ENCODE measurements at places on chromosomes 1 and 21.

- no peak for DNase-seq
These were observed 301.3 kb upstream of the B3GALT2 start for GRCh38 chr1:193487722-193488121.

DNA sequence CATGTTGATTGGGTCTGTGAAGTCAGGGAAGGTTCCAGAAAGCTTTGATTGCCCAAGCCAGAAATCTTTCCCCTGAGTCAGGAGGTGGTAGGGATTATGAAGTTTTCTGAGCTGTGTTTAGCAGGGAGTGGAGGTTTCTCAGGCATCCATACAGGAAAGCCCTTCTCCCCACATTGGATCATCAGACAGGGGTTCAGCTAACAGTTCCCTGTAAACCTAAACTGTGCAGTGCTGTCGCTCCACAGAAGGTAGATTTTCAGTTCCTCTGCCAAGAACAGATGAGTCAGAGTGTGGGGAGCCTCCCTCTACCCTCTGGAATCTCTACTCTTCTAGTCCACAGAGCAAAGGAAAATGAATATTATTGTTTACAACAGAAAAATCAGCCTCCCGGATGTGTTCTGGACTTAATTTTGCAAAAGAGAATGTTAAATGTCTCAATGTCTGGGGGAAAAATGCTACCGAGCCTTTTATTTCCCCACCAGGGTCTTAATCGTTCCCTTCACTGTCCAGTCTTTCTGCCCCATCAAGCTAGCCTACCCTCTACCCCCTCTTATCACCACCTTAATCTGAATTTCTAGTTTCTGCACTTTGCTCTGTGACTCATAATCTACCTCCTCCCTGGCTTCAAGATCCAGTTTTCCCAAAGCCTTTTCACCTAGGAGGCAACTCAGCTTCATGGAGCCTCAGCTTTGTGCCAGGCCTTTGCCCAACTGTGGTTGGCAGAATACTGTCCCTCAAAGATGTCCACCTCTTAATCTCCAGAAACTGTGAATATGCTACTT, 355.6 kb downstream of the PRDM2 start:
- no peak for DNase-seq

DNA sequence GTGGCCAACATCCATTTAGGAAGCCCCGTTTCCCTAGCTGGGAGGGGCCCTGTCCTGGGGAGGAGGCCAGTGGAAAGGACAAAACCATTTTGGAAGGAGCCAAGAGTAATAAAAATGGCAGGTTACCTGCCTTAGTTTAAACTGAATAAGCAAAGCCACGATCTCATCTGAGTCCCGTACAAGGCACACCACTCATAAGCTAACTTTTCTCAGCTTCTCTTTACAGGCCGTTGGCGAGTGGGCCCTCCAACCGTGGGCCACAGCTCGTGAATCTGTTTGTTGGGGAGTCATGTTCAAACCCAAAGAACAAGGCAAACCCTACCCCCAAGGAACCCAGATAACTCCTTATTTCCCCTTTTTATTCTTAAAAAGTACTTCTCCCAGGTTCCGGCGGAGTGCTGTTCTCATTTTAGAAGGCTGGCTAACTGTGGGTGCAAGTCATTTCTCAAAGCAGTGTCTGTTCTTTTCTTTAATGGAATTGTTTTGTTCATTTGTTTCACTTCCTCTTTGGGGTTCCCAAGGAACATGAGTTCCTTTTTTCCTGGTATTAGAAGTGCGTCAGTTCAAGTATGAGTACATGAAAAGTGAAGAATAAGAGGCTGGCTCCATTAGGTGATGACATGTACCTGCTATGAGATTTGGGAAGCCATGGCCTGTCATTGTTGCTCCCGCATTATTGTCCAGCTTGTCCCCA, 89.0 kb downstream of the PSMG1 start:
- no peak for DNase-seq

- DNase-seq: no peak
These were observed 712 bp downstream of the RAB13 start for GRCh38 chr1:153985341-153985912.
